ENCODE measurements at places on chromosomes 4 and X. TPM values are rescaled to one million over a fixed set of nuclear protein-coding genes. Genes with fewer than 3 reads are reported as not detected.

- DNase-seq, result no peak
Observed at GRCh38 chrX:46561824-46562657, 11.5 kb upstream of the CHST7 start.

DNA sequence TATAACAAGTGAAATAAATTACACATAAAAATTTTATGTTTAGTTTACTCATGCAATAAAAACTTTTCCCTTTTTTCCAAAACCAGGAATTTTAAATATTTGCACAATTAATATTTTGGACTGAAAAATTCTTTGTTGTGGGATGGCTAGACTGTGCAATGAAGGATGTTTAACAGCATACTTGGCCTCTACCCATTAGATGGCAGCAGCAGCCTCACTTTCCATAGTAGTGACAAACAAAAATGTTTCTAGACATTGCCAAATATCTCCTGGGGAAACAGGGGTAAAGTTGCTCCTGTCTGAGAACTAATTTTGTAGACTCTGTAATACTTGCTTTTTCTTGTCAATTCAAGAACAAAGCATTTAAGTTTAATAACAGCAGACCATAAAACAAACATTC, 49.8 kb downstream of the SCLT1 start:
- no peak for DNase-seq

- peak; percentile 56 for DNase-seq
Observed at GRCh38 chr4:17817027-17817426, 6.2 kb downstream of the NCAPG start.

DNA sequence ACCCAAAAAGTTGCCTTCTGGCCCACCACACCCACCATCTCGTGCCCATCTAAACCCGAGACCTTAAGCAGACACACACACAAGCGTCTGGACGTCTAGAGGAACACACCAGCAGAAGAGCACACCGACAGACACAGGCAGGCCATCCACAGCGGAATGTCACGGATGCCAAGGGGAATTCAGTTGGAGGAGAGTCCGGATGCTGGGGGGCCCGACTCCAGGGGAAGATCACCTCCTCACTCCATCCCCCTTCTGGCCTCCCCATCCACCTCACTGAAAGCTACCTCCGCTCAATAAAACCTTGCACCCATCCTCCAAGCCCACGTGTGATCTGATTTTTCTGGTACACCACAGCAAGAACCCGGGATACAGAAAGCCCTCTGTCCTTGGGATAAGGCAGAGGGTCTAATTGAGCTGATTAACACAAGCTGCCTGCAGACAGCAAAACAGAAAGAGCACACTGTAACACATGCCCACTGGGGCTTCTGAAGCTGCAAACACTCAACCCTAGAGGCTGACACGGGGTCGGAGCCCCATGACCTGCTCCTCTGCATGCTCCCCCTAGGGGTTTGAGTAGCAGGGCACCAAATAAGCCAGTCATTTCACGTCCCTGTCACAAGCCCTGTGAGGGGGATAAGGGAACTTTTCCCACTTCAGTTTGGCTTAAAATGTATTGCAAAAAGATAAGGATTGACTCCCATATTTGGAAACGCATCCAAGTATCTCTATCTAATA, 339.6 kb upstream of the PCDH10 start:
- no peak for DNase-seq

- DNase-seq, result no peak
Observed at GRCh38 chr4:116055857-116056827, 942.7 kb upstream of the NDST4 start.

DNA sequence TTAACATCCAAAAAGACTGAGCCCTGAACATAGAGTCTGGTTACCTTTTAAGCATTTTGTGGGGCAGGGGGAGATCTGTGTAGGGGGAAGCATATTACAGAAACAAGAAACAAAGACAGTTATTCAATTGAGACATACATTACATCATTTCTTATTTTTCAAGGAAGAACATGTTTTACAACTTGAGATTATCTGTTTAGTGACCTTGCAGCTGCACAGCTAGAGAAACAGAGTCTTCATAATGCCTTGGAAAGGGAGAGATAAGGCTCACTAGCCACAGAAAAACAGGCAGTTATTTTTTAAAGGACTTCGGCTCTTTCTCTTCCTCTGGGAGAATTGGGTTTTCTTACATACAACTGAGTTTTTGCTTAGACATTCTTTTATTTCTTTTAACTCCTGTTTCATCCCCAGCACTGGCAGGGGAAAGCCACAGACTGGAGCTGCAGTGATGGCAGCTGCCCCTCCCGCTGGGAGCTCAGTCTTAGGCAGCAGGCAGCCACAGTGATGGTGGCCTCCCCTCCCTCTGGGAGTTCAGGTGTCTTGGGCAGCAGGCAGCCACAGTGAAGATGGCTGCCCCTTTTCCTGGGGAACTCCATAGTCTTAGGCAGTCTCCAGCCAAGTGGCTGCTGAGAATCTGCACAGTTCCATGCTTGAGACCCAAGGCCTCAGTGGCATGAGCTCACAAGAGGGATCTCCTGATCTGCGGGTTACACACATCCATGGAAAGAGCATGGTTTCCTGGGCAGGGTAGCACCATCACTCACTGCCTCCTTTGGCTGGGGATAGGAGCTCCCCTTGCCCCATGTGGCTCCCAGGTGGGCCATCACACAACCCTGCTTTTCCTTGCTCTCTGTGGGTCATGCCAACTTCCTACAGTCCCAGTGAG, 19.4 kb upstream of the TMPRSS11F start:
- no peak for DNase-seq

XK gene
- total RNA-seq, result not detected

ZBED1 gene
- total RNA-seq, result 48.6 TPM

XAGE1B gene
- total RNA-seq, result not detected

GLRB gene
- total RNA-seq, result 0.53 TPM
